ENCODE measurements at places on chromosomes 4 and X.

DNA sequence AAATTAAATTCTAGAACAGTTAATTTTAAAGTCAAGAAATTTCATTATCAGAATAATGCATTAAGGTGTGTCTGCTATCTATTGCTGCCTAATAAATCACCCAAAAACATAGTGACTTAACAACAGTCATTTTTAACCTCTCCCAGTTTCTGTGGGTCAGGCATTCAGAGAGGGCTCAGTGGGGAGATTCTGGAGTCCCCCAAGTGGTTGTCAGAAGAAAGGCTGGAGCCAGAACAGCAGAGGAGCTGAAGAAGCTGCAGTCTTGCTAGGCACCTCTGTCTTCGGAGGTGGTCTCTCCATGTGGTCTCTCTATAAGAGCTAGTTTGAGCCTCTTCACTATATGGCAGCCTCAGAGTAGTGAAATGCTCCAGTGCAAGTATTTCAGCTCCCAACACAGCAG lies 9.3 kb upstream of the HOPX start:
- DNase-seq, result no peak

DNA sequence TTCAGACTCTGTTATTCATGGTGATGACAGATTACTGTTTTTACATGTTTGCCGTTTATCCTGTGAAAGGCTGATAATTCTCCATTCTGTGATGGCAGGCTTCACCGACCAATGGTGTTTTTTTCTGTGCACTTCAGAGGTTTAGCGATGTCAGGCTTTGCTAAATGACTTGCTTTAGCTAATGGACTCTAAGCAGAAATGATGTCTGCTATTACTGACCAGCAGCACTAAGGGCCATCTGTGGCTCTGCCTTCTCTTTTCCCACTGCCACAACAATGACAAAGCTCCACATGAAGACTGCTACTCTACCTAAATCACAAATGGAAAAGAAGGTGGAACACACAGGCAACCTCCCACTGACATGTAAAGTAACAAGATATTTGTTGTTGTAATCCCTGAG lies 68.4 kb upstream of the ALB start:
- DNase-seq, result no peak

DNA sequence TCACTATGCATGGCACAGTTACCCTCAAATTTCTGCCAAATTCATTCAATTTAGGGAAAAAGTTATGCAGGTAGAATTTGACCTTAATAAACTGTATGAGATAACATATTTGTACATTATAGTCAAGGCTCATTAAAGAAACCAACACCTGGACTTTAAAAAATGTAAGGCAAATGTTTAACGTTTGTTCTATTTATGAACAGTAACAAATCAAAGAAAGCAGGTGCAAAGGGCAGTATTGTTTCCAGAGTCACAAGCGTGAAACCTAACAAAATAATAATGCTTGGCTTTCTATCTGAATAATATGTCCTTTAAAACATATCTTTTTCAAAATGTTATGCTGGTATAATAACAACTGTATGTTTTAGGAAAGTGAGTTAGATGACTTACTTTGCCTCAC lies 41.2 kb downstream of the LIN54 start:
- no peak for DNase-seq

- DNase-seq, result no peak
Observed at GRCh38 chr4:6990661-6991060, 52.5 kb upstream of the TADA2B start.

DNA sequence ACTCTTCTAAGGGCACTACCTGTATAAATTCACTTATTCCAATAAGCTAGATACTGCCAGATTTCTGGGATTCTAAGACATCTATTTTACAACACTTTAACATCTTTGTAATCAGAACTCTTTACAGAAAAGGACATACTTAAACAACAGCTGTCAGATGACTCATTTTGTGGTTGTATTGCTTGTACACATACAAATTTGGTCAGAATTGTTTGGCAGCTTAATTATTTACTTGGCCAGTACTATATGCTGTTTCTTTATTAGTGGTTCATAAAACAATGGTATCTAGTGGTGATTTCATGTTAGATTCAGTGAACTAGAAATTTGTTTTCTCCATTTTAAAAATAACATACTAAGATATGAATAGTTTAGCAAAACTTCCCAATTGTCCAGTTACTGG lies 27.2 kb downstream of the PALLD start:
- DNase-seq, result no peak

DNA sequence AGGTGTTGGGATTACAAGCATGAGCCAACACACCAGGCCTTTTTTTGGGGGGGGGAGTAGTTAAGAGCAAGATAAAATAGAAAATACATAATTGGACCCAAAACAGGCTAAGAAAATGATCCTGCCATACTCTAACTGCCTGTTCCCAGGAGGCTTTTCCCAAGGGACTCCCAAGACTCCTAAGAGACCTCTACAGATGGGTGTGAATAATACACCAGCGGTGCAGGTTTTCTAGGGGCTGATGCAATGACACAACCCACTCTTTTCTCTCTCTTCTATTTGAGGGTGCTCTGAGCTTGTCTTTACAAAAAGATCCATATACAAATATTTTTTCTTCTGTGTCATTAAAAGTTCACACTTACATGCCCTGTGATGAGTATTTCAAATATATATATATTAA lies 116.9 kb downstream of the RASL11B start:
- DNase-seq, result no peak

GRCh38 chr4:124711471-124712371 lies 811 bp downstream of the ANKRD50 start:
- DNase-seq, result no peak

DNA sequence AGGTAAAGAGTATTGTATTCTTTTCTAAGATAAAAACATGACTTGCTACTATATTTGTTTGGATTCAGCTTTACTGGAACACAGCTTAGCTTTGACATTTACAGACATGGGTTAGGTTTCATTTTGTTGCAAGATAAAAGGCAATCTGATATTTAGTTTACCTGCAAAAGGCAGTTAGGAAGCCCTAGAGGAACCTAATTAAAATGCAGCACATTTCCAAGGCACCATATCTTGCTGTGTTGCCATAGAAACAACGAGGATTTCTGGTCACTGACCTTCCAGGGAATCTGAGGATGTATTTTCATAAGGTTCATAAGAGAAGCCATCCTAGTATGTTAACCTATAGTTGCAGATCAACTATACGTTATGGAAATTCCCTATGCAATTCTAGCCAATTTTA lies 116.0 kb downstream of the SNCA start:
- no peak for DNase-seq

- no peak for DNase-seq
Observed at GRCh38 chr4:89100853-89101252, 10.5 kb upstream of the TIGD2 start.

GRCh38 chr4:88793475-88793874 lies 95.8 kb upstream of the NAP1L5 start:
- DNase-seq, result no peak

DNA sequence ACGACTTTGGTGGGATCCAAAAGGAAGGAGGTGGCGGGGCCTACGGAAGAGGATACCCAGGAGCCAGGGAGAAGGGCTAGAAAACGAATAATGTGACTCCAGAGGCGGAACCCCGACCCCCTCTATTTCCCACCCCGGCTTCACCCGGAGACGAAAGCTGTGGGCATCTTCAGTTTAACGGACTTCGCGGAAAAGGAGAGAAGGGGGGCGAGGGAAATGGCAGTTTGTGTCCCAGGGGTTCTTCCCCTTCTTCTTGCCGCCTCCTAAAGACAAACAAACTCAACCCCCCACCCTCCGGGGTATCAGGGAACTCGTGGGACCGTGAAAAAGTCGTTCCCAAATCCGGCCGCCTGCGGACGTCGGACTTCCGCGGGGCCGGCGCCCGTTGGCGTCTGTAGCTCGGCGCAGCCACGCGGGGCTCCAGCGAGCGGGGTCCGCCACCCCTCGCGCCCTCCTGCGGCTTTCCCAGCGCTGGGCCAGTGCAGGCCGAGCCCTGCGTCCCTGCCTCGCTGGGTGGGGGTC lies 3.6 kb upstream of the LEF1 start:
- DNase-seq, result no peak

DNA sequence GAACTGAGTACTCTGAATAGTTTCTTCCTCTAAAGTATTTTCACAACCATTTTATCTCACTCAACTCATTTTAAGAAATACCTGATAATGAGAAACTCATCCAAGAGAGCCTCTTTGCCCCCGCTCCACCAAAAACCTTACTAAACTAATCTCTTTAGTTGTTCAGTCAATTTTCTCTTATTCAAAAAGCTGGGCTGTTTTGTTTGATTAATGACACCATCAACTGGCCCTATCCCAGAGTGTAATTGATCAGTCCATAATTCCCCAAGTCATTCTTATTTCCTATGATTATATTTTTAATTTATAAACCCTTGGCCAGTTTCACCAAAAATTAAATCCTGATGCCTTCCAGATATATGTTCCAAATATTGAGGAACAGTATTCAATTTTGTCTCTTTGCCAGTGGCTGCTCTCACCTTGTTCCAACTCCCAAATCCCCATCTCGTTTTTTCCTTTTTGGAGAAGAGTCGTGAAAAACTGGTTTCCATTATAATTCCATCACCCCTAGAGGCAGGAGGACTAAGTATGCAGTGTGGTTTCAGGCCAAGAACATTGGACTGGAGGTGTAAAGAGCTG lies 10.4 kb downstream of the LIMCH1 start:
- DNase-seq, result no peak

- DNase-seq, result no peak
Observed at GRCh38 chr4:123286903-123287466, 109.6 kb upstream of the SPRY1 start.

GRCh38 chr4:7199771-7200441 lies 7.6 kb downstream of the SORCS2 start:
- no peak for DNase-seq

DNA sequence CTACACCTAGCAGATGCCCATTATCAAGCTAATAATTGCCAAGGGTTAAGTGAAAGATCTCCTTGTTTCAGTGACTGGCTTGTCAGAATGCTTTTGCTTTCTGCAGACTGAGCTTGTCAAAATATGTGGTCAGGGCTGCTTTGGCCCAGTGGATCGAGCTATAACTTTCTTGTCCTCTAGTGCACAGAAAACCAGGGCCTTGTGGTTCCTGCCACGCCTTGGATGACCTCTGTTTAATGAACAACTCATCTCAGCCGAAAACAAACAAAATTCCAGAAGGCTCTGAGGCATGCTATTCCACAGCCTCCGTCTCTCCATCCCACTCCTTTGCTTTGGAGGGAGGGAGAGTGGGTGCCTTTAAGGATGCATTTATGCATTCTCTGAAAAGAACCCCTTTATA lies 11.3 kb downstream of the EVC start:
- no peak for DNase-seq

DNA sequence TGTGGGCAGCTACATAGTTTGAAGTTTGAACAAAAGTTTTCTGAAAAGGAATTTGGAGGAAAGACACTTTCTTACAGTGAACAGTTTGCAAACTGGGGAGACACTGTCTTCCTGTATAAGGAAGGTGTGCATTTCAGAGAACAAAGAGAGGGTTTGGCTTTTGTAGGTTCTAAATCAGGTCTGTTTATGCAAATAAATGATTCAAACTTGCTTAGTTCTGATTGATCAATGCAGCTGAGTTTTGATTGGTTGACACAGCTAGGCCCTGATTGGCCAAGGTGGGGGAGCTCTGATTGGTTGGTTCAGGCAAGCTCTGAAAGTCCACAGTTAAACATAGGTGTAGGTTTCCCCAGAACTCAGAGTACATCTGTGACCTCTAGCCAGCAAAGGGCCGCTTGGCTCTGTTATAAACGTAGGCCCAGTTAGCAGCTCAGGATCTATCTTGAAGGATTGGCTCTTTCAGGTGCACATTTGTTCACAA lies 63.0 kb upstream of the ENPP6 start:
- DNase-seq, result no peak

GRCh38 chr4:138113819-138114400 lies 128.2 kb downstream of the SLC7A11 start:
- no peak for DNase-seq

- no peak for DNase-seq
Observed at GRCh38 chr4:181950372-181951127, 292.7 kb upstream of the TENM3 start.

GRCh38 chr4:105166066-105166465 lies 19.4 kb downstream of the TET2 start:
- no peak for DNase-seq

- no peak for DNase-seq
Observed at GRCh38 chr4:163448540-163449203, 24.9 kb downstream of the TKTL2 start.

GRCh38 chr4:155249016-155249566 lies 40.7 kb downstream of the NPY2R start:
- no peak for DNase-seq

DNA sequence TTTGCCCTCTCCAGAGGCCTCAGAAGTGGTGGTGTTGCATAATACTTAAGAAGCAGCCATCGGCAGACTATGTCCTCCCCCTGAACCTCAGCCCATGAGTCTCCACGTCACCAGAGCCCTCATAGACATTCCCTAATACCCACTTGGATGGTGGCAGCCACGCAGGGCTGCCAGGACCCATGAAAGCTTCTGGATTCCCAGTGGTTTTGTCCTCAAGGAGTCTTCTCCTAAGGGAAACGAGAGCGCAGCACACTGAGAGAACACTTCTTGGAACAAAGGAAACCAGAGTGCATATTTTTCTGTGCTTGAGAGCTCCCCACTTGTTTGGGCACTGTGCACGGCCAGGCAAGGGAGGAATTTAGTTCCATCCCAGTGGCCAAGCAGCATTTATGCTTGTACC lies 204.1 kb upstream of the DMD start:
- no peak for DNase-seq

GRCh38 chr4:165118256-165118909 lies 5.7 kb upstream of the TMEM192 start:
- no peak for DNase-seq

DNA sequence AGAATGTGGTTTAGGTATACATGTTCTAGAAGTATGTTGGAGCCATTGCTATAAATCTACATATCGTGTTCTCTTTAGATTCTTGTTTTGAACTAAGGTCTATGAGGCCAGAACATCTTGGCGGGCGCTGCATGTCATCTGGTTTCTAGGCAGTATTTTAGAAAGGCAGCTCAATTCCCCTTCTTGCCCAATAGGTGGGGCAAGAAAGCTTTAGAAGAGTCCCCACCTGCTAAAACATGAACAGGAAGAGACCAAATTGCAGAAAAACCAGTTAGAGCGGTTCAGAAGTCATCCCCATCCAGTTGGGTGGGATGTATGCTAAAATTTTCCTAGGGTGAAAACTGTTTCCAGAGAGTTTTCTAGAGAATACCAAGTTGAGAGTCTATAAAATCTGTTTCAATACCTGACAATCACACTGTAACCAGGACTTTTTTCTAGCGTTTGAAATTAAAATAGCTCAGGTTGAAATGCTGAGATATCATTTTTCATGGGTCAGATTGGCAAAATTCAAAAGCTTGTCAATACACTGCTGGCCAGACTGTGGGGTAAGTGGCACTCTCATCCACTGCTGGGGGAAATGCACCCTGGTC lies 17.5 kb upstream of the SH3KBP1 start:
- DNase-seq, result no peak

DNA sequence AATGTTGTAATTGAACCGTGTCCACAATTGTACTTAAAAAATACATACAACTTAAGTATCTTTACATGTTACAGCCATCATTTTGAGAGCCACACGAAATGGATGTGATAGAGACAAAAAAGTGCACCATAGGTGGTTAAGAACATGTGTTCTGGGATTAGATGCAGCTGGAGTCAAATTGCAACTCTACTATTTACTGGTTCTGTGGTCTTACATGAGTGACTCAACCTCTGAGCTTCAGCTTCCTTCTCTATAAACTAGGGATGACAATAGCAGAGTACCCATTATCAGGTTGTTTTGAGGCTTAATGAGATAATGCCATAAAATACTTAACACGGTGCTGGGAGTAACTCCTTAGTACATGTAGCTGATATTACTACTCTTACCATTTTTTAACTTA lies 130.4 kb downstream of the IDS start:
- DNase-seq, result no peak

- no peak for DNase-seq
Observed at GRCh38 chr4:81039351-81039972, 9.0 kb downstream of the BMP3 start.

Measured in lower leg skin (tissue), 4 donors.